ENCODE measurements at places on chromosomes 6 and 20.
A peak's percentile ranks its signal among the peaks of the same experiment; 100 is the strongest.

- DNase-seq: no peak
These were observed 61.9 kb downstream of the CDS2 start for GRCh38 chr20:5188736-5189135.

GRCh38 chr20:1863296-1863695 is 31.9 kb upstream of the SIRPA start:
- DNase-seq: peak; percentile 31

- peak; percentile 84 for DNase-seq
These were observed 72.3 kb upstream of the DST start for GRCh38 chr6:56714982-56715456.

DNA sequence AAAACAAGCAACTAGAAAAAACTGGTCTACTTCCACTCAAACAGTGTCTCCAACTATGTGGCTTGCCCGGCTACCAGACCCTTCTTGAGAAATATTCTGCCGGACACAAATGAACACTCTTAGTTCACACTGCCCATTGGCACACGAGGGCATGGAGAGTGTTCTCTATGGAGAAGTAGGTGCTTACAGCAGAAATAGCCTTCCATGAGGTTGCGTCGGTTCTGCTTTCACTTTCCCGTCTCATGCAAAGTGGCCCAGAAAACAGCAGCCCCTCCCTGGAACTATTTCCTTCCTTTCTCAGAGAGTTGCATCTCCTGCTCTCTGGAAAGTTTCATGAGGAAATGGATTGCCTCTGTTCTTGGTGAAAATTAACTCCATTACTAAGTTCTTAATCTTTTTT is 9.5 kb upstream of the HLA-DOA start:
- peak; percentile 39 for DNase-seq

DNA sequence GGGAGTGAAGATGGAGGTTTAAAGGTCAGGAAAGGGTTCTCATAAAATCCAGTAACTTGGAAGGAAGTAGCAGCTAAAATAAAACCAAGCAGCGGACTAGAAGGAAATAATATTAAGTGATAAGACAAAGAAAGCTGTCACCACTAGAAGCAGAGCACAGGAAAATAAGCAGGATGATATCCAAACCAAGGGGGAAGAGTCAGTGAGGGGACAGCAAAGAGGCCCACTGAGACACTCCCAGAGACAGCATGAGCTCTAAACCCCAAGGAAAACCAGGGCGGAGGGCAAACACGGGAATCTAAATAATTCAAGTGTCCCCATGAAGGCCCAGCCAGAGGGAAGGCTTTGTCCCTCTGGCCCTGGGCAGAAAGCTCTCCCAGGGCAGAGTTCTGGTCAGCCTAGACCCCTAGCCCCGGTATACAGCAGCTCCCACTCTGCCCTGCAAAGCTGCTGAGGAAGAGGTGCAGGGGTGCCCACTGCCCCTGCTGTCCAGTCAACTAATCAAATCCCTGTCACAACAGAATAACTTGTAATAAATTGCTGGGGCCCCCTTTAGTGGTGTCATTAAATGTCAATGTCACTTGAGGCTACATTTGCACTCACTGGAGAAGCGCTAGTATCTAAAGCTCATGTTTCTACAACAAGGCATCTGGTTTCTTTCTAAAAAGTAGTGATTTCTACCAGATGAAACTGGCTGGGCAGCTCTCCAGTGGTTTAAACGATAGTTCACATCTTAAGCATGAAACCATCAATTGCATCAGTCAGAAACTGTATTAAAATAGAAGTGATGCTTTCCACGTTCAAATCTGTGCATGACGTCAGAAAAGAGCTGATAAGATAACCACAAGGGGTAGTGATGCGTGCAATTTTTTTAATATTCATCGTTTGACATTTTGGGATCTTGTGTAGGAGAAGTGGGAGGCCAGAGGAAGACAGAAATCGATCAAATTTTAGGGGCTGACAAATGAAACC is 13.6 kb downstream of the PDE10A start:
- DNase-seq: peak; percentile 21

GRCh38 chr6:135030056-135030473 is 24.6 kb downstream of the HBS1L start:
- DNase-seq: no peak

DNA sequence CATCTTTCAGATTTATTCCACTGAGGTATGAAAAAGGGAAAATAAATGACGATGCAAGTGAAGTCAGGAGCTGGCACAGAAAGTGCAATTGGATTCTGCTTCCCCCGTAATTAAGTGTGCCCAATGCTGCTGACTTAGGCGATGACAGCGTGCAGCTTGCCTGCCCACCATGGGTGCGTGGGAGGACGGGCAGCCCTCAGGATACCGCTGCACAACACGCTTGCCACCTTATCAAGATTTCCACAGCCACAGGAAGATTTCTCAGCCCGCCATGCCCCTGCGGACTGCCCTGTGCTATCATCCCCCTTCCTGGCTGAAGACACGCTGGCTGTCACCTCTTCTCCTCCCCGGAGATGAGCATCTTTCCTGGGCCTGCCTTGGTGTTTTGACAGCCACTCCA is 103.3 kb upstream of the BACH2 start:
- DNase-seq: no peak

DNA sequence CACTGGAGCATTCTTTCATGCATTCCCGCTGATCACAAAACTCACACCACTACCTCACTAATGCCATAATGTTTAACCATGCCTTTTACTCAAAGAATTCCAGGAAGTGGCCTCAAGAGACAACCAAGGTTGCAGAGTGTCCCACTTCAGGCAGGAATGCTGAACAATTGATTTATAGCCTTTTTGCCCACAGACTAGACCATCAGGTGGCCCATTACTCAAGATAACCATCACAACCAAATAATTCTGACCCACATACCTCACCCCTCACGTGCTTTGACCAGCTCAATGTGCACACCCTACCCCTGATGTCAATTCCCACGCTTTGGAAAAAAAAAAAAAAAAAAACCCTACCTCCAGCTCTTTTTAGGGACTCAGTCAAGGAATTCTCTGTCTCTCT is 220.6 kb upstream of the UFL1 start:
- no peak for DNase-seq

DNA sequence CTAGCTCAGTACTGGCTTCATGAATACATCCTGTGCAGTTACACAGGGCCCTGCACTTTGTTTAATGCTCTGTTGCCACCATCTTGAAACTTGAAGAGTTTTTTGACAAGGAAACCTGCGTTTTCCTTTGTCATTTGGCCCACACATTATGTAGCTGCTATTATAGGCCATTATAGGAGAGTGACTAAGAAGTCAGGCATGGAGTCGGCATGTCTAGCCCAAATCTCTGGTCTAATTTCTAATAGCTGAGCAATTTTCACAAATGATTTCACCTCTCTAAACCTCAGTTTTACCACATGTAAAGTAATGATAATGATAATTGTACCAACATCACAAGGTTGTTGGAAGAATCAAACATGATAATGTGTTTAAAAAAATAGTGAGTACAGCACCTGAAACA is 67.1 kb upstream of the MYLIP start:
- no peak for DNase-seq

- no peak for DNase-seq
These were observed 161.4 kb downstream of the TBC1D7 start for GRCh38 chr6:13166916-13167315.

GRCh38 chr6:1538810-1539478 is 70.8 kb upstream of the FOXC1 start:
- no peak for DNase-seq

DNA sequence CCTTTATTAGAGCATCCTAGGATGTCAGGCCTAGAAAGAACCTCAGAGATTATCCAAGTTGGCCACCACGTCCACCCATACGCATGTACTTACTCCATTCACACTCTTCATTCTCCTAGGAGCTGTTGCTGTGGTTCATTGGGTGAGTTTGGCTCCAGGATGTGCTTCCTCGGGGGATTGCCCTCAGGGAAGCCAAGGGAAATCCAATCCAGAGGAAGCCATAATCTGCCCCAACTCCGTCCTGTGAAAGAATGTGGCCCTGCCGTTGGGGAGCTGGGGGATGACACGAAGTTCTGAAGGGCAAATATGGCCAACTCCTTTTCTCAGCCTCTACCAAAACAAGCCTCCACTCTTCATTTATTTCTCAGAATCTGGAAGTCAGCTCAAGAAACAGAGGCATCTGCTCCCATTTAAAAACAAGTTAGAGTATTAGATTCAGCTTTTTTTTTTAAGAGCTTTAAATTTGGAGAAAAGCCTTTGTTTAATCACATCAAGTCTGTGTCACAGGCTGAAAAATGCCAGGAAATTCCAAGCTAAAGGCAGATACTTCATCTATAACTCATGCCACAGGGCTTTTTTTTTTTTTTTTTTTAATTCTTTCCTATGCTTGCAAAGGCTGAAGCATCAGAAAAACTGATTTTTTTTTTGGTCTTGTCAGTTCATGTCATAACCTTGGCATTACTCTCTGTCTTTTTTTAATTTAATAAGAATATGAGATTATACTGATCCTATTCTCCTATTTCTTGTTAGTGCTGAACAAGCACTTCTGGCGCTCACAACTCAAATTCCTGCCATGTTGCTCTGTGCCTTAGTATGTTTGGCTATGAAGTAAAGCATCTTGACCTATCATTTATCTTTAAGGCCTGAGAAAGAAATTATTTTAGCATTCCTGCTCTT is 480.9 kb upstream of the MARCKS start:
- DNase-seq: peak; percentile 79

DNA sequence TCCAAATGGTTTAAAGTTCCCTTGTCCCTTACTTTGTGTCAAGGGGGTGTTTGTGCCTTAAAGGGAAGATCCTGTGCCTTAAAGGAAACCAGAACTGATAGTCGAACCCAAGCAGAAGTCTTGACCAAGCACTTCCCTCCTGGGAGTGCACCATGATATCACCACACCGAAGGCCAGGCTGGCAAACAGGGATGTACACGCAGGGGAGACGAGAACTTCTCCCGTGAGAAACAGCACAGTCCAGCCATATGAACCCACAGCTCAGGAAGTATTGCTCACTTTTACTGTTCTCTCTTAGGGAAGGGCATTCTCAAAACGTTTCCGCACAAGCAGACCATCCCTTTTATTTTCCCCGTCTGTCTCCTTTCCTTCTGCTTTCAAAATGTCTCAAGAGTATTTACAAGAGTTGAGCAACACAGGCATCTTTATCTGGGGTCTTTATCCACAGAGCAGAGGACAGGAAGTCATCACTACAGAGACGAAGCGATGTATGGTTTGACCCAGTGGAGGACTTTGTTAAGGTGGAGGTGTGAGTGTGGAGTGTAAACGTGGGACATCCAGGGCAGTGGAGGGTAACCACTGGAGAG is 12.8 kb upstream of the SERPINB1 start:
- peak; percentile 45 for DNase-seq

DNA sequence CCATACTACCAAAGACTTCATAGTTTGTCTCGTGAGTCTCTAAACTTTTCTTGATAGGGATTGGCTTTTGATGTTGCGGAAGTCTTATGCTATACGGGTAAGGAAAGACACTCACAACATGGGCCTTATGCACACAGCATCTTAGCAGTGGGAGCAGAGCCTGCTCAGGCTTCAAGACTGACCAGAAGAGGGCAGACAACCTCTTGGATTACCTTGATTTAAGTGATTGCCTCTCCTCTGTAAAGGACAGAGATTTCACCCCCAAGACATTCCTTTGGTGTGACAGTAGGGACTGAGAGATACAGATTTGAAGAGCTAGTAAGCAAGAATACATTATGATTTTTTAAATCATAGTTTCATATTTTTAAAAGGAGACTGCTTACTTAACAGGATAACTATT is 71.0 kb upstream of the SAMD3 start:
- peak; percentile 77 for DNase-seq

- no peak for DNase-seq
These were observed 90.0 kb downstream of the CHMP4B start for GRCh38 chr20:33901132-33901523.

DNA sequence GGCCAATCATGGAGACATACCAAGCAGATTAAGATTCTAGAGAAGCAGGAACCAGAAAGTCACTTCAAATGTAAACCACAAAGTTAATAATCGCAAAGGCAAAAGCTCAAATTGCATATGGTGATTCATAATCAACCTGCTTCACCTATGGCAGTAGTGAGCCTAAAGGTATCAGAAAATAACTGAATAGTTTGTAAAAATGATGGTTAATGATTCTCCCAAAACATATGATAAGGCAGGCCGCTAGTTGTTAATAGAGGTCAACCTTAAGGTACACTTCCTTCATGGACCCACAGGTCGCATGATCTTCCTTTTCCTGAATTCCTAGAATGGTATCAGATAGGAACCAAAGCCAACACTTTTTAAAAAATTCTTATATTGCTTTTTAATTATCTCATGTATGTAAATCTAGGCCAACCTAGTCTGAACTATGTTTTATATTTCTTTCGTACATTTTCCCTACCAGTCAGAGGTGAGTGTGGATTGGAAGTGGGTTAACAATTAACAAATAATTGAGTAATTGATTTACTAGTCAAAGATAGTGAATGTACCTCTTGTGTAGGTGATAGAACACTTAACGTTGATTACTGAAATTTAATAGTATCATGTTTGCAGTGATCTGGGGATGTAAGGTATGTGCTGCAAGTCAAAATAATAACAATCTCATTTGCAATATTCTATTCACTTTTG is 16.4 kb downstream of the TAAR2 start:
- no peak for DNase-seq

DNA sequence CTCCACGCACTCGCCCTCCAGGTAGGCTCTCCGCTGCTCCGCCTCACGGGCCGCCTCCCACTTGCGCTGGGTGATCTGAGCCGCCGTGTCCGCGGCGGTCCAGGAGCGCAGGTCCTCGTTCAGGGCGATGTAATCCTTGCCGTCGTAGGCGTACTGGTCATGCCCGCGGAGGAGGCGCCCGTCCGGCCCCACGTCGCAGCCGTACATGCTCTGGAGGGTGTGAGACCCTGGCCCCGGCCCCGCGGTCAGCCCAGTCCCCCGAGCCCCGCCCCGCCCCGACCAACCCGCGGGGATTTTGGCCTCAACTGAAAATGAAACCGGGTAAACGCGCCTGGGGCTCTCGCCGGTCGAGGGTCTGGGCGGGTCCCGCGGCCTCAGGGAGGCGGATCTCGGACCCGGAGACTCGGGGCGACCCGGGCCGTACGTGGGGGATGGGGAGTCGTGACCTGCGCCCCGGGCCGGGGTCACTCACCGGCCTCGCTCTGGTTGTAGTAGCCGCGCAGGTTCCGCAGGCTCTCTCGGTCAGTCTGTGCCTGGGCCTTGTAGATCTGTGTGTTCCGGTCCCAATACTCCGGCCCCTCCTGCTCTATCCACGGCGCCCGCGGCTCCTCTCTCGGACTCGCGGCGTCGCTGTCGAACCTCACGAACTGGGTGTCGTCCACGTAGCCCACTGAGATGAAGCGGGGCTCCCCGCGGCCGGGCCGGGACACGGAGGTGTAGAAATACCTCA is 598 bp downstream of the HLA-B start:
- DNase-seq: no peak

DNA sequence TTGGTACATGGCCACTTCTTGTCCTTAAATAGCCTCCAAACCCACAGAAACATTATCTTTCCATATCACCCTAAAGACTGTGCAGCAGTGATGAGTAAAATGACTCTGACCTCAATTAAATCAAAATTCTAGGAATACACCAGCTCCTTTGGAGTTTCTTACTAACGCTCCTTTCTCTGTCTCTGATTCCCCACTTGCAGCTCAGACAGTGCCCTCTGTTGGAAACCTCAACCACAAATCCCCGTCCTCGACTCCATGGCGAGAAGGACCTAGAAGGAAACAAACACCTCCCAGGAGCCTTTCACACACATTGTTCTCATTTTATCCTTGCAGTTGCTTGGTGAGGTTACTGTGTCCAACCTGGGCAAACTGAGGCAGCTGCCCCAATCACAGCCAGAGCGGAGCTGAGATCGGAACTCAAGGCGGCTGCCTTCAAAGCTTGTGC is 17.7 kb upstream of the PARD6B start:
- DNase-seq: peak; percentile 66
